Fibroblast of villous mesenchyme (primary cell): ENCODE measurements at places on chromosomes 3 and 15. TPM values are rescaled to one million over a fixed set of nuclear protein-coding genes. Genes with fewer than 3 reads are reported as not detected.

GRCh38 chr3:189530822-189531221 lies 100.4 kb upstream of the TP63 start:
- no peak for DNase-seq

GRCh38 chr3:148008591-148008990 lies 599.4 kb downstream of the ZIC1 start:
- no peak for DNase-seq

DNA sequence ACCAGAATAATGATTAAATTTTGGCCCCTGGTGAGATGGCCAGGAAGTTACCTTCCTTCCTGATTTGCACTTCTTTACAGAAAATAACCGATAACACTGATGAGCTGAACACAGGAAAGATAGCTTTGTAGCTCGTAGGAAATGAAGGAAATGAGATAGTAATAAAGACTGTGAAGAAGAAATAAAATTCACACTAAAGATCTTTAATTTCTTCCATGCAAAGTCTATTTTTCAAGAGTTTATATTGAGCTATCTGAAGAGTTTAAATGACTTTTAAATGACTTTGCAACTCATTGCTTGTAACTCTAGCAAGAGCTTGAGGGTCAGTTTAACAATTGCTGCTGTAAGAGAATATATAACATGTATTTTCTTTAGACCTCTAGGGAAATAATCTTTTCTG lies 543.0 kb downstream of the UNC13C start:
- DNase-seq: no peak

- no peak for DNase-seq
Observed at GRCh38 chr3:61264281-61264680, 13.0 kb upstream of the FHIT start.

GRCh38 chr3:37494216-37494615 lies 319.8 kb upstream of the LRRFIP2 start:
- no peak for DNase-seq

GRCh38 chr15:91358405-91358804 lies 258.3 kb downstream of the SV2B start:
- no peak for DNase-seq

DNA sequence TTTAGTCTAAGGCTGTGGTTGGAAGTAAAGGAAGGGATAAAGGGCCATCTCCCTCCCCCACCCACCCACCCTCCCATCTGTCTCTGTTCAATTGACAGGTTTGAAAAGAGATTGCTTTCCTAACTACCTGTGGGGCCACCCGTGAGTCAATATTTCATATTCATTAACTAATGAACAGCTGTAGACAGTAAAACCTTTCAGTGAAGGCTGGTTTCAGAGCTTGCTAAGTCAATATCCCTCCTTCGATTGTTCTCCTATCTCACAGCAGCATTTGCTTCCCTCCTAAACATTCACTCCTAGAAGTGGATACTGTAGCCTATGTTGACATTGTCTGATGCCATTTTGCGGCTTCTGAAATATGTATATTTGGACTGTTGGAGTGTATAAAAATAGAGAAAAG lies 85.9 kb upstream of the SYNPR start:
- DNase-seq: no peak

GRCh38 chr3:138314751-138315150 lies 14.9 kb downstream of the NME9 start:
- no peak for DNase-seq

DNA sequence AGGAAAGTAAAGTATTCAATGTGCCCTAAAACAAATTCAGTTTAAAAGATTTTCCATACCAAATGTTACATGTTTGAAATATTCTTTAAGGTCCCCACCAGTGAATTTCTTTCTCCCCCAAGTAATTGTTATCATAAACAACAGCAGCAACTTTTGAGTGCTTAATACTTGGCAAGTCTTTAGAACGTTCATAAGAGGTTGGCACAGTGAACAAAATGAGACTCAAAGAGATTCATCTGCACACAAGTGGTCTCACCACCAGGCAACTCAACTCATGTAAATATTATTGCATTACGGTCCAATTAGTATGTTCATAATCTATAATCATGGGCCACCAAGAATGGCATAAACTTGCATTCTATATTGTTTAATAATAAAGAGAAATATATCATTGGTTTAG lies 98.7 kb downstream of the TBL1XR1 start:
- DNase-seq: no peak

DNA sequence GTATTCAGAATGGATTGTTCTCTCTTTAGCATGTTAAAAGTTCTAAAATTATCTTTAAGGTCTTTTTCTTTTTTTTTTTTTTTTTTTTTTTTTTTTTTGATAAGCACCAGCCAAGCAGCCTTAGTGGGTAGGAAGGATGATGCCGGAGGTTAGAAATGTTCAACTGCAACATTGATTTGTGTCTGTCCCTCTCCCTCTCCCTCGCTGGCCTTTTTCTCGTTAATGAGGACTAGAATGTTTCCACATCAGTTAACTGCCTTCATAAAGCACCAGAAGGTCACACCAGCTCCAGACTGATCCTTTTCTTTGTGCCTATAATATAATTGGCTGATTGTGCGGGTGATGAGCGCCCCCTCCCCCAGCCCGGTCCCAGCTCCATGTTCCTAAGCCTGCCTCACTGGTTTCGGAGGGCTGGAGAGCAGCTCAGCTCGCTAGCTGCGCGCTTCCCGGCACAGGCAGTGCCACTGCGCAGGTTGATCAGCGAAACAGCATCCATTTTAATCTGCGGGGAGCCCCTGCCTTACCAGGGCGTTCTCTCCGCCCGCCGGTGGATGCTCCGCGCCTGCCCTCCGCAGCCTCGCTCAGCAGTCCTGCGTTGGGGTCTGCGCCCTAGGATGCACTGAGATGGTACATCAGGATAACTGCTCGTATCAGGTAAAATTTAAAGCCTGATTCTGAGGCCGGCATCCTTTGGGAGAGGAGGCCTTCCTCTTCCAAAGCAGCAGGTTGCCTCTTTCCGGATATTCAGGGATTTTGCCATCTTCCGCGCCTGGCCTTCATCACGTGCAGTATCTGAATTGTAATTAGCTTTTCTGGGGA lies 148.9 kb upstream of the IL12A start:
- no peak for DNase-seq

DNA sequence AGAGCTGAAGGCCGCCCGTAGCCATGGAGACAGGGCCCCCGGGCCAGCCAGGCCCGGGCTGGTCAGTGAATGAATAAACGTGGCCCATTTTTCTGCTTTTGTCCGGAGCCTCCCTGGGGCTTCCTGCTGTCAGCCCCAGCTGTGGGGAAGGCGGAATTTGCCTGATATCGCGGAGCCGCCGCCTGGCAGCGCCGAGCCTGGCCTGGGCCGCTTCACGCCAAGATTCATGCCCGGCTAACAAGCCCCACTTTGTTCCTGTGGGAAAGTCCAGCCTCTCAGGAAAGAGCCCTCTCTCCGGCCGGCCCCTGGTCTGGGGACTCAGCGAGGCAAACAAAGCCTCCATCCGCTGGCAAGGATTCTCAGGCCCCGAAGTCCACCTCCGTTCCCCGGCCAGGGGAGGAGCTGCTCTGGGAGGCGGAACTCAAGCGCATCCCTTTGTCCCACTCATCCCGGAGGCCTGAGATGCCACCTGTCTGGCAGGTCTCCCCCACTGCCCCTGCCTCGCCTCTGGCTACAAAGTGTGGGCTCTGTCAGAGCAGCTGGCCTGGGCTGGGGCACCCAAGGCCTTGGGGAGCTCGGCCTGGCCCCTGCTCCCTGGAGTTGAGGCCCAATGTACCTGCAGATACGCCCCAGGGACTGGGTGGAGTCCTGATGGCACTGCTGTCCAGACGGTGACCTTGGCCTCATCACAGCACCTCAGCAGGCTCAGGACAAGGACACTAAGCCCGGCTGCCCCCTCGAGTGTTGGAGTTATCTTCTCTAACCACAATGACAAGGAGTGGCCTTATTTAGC lies 51.6 kb upstream of the SLC6A11 start:
- DNase-seq: no peak

- DNase-seq: no peak
Observed at GRCh38 chr3:52392216-52392930, 52.5 kb downstream of the SEMA3G start.

- DNase-seq: peak; percentile 70
Observed at GRCh38 chr3:134197681-134198261, 52.9 kb downstream of the RYK start.

GRCh38 chr3:13539671-13540070 lies 9.3 kb upstream of the FBLN2 start:
- no peak for DNase-seq

DNA sequence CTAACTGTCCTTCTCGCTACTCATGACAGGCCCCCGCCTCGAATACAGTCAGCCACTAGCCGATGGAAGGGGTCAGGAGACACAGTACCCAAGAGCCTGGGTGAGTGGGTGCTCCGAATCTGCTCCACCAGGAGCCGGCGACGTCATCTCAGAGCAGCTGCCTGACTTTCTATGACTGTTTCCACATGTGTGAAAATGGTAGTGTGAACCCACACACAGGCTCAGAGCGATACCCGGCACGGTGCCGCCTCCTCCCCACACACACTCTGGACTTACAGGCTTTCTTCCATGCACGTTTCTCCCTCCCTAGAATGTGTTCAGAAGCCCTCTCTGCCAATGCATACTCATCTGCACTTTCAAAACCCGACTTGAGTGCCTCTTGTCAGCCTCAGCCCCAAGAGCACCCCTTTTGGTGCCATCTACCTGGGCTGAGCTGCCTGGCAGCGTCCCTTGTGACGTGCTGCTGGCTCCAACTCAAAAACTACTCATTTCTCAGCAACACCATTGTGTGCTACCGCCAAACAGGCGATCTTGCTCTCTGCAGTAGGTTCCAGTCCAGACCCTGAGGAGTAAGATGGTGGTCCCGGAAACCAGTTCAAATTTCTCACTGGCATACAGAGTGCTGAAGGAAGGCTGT lies 29.7 kb downstream of the VGLL4 start:
- DNase-seq: no peak

DNA sequence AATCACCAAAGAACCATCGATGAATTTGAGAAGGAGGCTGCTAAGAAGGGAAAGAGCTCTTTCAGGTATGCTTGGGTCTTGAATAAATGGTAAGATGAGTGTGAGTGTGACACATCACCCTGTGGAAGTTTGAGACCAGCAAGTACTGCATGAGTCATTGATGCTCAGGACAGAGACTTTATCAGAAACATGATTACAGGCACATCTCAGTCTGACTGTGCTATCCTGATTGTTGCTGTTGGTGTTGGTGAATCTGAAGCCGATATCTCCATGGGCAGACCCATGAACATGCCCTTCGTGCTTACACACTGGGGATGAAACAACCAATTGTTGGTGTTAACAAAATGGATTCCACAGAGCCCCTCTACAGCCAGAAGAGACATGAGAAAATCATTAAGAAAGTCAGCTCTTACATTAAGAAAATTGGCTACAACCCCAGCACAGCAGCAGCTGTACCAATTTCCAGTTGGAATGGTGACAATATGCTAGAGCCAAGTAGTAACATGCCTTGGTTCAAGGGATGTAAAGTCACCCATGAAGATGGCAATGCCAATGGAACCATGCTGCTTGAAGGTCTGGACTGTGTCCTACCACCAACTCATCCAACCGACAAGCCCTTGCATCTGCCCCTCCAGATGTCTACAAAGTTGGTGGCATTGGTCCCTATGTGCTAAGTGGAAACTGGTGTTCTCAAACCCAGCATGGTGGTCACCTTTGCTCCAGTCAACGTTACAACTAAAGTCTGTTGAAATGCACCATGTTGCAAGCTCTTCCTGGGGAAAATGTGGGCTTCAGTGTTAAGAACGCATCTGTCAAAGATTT lies 20.5 kb downstream of the TM4SF4 start:
- DNase-seq: peak; percentile 42

GRCh38 chr3:189301479-189301878 lies 129.7 kb downstream of the TPRG1 start:
- no peak for DNase-seq

DNA sequence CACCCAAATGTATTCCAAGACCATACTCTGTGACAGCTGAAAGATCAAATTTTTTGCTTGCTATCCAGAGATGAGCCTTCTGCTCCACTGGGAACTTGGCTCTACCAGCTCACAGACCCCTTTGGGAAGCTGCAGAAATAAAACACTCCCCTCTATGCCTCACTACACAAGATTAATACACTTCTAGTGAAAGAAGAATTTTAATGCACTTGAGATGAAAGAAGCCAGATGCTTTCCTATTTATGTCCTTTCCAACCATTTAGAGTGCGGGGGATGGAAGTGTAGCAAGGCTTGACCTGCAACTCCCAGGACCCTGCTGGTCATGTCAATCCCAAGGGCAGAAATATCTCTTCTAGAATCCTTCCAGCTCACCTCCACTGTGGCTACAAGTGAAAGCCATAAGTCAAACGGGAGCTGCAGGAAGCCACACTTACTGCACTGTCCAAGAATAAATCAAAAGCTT lies 34.7 kb downstream of the ANXA2 start:
- DNase-seq: peak; percentile 62

DNA sequence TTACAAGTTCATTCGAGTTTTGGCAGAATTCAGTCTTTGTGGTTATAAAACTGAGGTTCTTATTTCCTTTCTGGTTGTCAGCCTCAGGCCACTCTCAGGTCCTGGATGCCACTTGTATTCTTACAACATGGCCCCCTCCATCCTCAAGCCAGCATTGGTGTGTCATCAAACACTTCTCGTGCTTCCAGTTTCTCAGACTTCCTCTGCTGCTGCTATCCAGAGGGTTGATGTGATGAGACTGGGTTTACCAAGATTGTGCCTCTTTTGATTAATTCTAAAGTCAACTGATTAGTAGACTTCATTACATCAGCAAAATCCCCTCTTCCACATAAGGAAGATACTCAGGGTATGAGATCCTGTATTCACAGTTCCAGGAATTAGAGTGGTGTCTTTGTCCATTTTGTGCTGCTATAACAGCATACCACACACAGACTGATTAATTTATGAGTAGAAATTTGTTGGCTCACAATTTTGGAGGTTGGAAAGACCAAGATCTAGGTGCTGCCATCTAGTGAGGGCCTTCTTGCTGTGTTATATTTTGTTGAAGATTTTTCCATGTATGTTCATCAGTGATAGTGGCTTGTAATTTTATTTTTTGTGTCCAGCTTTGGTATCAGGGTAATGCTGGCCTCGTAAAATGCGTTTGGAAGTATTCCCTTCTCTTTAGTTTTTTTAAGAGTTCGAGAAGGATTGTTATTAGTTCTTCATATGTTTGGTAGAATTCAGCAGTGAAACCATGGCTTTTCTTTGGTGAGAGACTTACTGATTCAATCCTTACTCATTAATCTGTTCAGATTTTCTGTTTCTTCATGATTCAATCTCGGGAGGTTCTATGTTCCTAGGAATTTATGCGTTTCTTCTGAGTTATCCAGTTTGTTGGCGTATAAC lies 11.1 kb downstream of the LRCH3 start:
- DNase-seq: peak; percentile 44

- DNase-seq: peak; percentile 7
Observed at GRCh38 chr3:22012471-22012870, 261.5 kb upstream of the ZNF385D start.

GRCh38 chr3:46312991-46313390 lies 40.9 kb upstream of the CCR2 start:
- peak; percentile 43 for DNase-seq

Gene SECISBP2L
- total RNA-seq: 43.5 and 74.3 TPM in 2 replicates

Gene FAM107A
- total RNA-seq: not detected in 2 replicates

Gene ATP10A
- 1.3 and 4.2 TPM in 2 replicates for total RNA-seq

Gene CFAP100
- total RNA-seq: not detected in 2 replicates

Gene NAALADL2
- 13.4 and 16.4 TPM in 2 replicates for total RNA-seq

Gene WDR72
- total RNA-seq: not detected in 2 replicates

Gene SLC25A26
- total RNA-seq: 14.2 and 18.1 TPM in 2 replicates

Gene GABRG3
- total RNA-seq: not detected in 2 replicates

Gene GOLGA6B
- total RNA-seq: not detected in 2 replicates

Gene ABHD17C
- total RNA-seq: 10.0 and 12.1 TPM in 2 replicates
